ENCODE measurements at places on chromosomes 6 and 20.

DNA sequence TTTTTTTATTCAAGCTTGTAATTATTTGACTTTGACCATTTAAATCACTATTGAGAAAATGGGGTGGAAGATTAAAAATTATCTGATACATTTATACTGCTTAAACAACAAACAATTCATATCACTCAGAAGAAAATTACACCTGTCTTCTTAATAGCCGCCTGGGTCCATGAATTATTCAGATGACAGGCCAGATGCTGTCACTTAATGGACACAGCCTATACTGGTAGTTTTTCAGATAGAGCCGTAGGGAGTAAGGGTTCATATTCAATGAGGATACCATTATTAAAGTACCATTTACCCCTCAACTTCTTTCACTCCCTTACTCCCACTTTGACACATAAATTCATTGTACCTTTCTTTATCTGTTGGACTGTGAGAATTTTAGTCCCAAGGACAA lies 1193.4 kb upstream of the MAP3K7 start:
- no peaks in the 10 kb centered on the region for H3K36me3 ChIP-seq
- DNase-seq, result no peak
- H3K4me1 ChIP-seq, result no peaks in the 10 kb centered on the region
- no peak overlapping the region for H3K27ac ChIP-seq
- no peaks in the 10 kb centered on the region for H3K27me3 ChIP-seq

DNA sequence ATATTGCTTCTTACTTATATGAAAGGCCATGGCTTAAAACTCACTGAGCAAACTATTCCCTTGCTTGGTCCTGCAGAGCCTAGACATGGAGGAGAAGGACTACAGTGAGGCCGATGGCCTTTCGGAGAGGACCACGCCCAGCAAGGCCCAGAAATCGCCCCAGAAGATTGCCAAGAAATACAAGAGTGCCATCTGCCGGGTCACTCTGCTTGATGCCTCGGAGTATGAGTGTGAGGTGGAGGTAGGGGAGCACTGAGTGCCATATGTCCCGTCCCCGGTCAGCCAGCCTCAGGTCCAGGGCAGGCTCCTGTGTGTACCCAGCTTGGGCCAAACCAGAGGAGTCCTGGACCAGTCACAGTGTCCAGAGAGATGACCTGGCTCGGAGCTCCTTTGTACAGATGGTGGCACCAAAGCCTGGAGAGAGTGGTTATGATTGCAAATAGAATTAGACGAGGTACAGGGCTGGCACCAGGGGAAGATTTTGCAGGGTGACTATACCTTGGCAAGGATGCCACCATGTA lies 21.0 kb downstream of the EPB41L1 start:
- no peaks in the 10 kb centered on the region for H3K27me3 ChIP-seq
- DNase-seq, result no peak
- H3K27ac ChIP-seq, result no peak overlapping the region
- peaks cover 20% of the 10 kb centered on the region for H3K4me1 ChIP-seq

DNA sequence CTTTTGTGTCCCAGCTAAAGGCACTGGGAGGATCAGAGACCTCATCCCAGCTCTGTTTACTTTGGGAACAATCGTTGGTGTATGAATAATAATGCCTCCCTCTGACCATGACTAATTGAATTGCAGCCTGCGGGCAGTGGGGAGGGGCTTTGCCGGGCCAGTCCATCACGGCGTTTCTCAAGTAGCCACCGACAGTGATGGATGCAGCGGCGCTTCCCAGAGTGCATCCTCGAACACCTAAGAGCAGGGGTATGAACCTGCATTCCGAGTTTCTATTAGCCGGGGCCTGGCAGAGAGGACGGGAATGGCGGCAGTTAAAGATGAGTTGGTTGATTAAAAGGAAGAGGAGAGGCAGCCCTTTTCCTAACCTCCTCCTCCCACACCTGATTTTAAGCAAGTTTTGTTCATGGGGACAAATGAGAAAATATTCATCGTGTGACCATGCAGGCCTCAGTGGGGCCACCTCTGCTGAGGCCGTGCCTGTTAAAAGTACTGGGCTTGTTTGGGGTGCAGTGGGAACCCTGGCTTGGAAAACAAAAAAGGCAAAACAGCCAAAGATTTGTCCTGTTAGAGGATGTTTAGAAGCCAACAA lies 154.1 kb downstream of the FOXA2 start:
- no peak overlapping the region for H3K4me3 ChIP-seq
- H3K4me1 ChIP-seq, result peaks cover 28% of the 10 kb centered on the region
- DNase-seq, result no peak
- peaks cover 16% of the 10 kb centered on the region for H3K27me3 ChIP-seq
- no peak overlapping the region for H3K27ac ChIP-seq
- no peaks in the 10 kb centered on the region for H3K36me3 ChIP-seq

DNA sequence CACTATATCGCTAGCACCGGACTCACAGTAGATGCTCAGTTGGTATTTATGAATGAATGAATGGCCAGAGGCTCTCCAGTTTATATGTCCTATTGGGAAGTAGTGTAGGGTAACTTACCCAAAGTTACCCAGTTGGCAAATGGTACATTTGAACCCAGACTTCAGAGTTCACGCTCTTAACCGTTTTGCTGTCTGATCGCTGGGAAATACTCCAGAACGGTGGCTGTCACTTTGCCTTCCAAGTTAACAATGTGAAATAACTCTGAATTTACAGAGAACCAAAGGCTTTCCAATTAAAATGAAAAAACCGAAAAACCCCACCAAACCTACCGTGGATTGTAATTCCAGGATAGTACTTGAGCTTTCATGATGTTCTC lies 1.6 kb downstream of the VAPB start:
- peaks cover 28% of the 10 kb centered on the region for H3K36me3 ChIP-seq
- DNase-seq, result no peak
- H3K27me3 ChIP-seq, result no peaks in the 10 kb centered on the region

DNA sequence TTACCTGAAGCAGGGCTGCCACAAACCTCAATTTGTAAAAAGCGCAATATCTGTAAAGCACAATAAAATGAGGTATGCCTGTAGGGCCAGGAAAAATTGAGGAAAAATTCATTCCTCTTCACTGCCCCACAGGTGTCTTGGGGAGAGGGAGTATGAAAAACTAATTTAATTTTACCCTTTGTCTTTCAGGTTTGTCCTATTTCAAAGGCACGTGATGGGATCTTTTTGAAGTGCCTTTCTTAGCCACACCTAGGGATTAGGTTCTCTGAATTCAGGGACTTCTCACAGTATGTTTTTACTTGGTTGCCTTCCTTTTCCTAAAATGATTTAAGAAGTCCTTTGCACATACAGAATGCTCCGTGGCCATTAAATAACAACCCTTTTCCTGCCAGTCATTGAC lies 71.9 kb downstream of the NCOA3 start:
- H3K36me3 ChIP-seq, result peaks cover 11% of the 10 kb centered on the region
- H3K27me3 ChIP-seq, result no peaks in the 10 kb centered on the region
- peak overlapping the region; percentile 81 for H3K27ac ChIP-seq
- peaks cover 49% of the 10 kb centered on the region for H3K4me1 ChIP-seq
- no peak for DNase-seq
- H3K4me3 ChIP-seq, result peak overlapping the region; percentile 53

GRCh38 chr6:2998998-2999617 lies 586 bp upstream of the NQO2 start:
- H3K27me3 ChIP-seq, result no peaks in the 10 kb centered on the region
- peak overlapping the region; percentile 94 for H3K27ac ChIP-seq
- H3K4me1 ChIP-seq, result peaks cover 19% of the 10 kb centered on the region
- peak overlapping the region; percentile 91 for H3K4me3 ChIP-seq

- peaks cover 14% of the 10 kb centered on the region for H3K27me3 ChIP-seq
- DNase-seq, result no peak
- peak overlapping the region; percentile 81 for H3K4me3 ChIP-seq
Observed at GRCh38 chr20:63977739-63978276, 1.6 kb downstream of the SAMD10 start.

GRCh38 chr20:58714340-58714922 lies 21.8 kb downstream of the NPEPL1 start:
- H3K36me3 ChIP-seq, result no peaks in the 10 kb centered on the region
- H3K27me3 ChIP-seq, result no peaks in the 10 kb centered on the region
- no peak overlapping the region for H3K4me3 ChIP-seq

- peak overlapping the region; percentile 55 for H3K27ac ChIP-seq
- DNase-seq, result no peak
- H3K36me3 ChIP-seq, result no peaks in the 10 kb centered on the region
- peak overlapping the region; percentile 31 for H3K4me3 ChIP-seq
- H3K4me1 ChIP-seq, result peaks cover 36% of the 10 kb centered on the region
Observed at GRCh38 chr20:63268671-63269439, 3.8 kb upstream of the ARFGAP1 start.

DNA sequence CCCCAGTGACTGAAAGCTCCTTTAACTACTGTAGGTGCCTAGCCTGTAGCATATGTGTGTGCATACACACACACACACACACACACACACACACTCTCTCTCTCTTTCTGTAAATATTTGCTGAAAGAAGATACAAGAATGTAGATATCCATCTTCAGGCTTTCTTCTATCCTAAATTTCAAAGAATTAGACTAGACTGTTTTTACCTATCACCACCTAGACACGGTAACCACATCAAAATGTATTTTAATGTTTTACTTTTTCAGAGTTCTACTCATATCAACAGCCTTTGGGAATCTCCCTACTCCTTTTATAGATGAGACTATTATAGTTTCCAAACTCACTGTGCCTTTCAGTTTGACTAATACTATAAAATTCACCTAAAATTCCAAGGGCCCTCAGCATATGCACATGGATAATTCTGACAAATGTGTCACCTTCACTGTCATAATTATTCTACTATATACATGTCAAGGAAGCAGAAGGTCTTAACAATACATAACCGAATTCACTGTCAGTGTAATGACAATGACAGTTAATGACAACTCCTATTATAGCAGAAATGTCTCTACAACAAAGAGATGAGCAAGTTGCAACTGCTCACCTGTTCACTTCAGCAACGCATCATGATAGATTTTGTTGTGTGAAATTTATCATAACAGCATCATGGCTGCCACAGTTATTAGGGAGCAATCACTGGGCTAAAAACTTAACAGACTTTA lies 236.5 kb downstream of the GMPR start:
- peaks cover 8% of the 10 kb centered on the region for H3K36me3 ChIP-seq
- H3K27me3 ChIP-seq, result no peaks in the 10 kb centered on the region

- peaks cover 4% of the 10 kb centered on the region for H3K4me1 ChIP-seq
- no peak for DNase-seq
- H3K4me3 ChIP-seq, result no peak overlapping the region
- H3K27me3 ChIP-seq, result no peaks in the 10 kb centered on the region
- H3K27ac ChIP-seq, result no peak overlapping the region
Observed at GRCh38 chr20:12180107-12180661, 262.5 kb downstream of the BTBD3 start.

DNA sequence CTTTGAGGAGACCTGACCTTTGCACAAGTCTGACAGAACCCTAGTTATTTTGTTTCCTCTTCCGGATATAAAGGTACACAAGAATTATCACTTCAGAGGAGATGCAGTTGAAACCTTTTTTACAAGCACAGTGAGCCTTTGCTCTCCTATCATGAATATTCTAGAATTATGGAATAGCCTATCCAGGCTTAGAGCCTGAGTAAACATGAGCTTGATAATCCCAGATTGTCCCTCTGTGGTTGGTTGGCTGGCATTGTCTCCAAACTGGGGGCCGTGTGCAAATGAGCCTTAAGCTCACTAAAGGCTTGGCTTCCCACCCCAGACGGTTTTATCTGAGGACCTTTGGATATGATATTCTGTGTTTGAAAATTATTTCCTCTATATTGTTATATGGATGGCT lies 32.0 kb downstream of the BTBD3 start:
- no peaks in the 10 kb centered on the region for H3K36me3 ChIP-seq
- H3K4me3 ChIP-seq, result no peak overlapping the region
- no peak overlapping the region for H3K27ac ChIP-seq
- no peak for DNase-seq
- H3K4me1 ChIP-seq, result peaks cover 4% of the 10 kb centered on the region

- H3K27me3 ChIP-seq, result no peaks in the 10 kb centered on the region
- no peak for DNase-seq
- H3K36me3 ChIP-seq, result peaks cover 34% of the 10 kb centered on the region
Observed at GRCh38 chr6:167919349-167919748, 78.1 kb upstream of the KIF25 start.

- DNase-seq, result no peak
- peaks cover 6% of the 10 kb centered on the region for H3K36me3 ChIP-seq
- H3K27me3 ChIP-seq, result no peaks in the 10 kb centered on the region
- H3K4me3 ChIP-seq, result peak overlapping the region; percentile 54
- no peak overlapping the region for H3K27ac ChIP-seq
- H3K4me1 ChIP-seq, result peaks cover 19% of the 10 kb centered on the region
Observed at GRCh38 chr20:59004493-59004762, 2.6 kb downstream of the CTSZ start.

GRCh38 chr6:73968221-73968757 lies 272.3 kb downstream of the CD109 start:
- H3K27me3 ChIP-seq, result peaks cover 9% of the 10 kb centered on the region
- no peak overlapping the region for H3K4me3 ChIP-seq
- DNase-seq, result no peak
- no peak overlapping the region for H3K27ac ChIP-seq
- no peaks in the 10 kb centered on the region for H3K4me1 ChIP-seq
- H3K36me3 ChIP-seq, result no peaks in the 10 kb centered on the region

DNA sequence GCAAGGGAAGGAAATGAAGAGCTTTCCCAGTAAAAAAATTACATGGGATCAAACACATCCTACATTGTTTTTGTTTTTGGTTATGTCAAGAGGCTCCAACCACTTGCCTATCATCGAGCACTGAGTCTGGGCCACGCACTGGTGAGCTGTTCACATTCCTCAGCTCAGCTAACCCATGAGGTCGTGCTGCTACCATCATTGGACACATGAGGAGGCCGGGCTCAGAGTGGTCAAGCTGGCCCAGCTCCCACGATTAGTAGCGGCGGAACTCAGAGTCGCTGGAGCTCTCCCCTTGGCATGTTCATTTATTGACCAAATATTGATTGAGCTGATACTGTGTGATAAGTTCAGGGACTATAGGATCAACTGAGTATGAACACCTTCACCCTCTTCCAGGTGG lies 164.9 kb downstream of the CDH26 start:
- no peak for DNase-seq
- H3K27me3 ChIP-seq, result peaks cover 24% of the 10 kb centered on the region
- H3K36me3 ChIP-seq, result no peaks in the 10 kb centered on the region
- H3K27ac ChIP-seq, result no peak overlapping the region
- H3K4me3 ChIP-seq, result no peak overlapping the region
- H3K4me1 ChIP-seq, result no peaks in the 10 kb centered on the region

GRCh38 chr6:41062056-41062455 lies 9.1 kb downstream of the APOBEC2 start:
- no peak overlapping the region for H3K4me3 ChIP-seq
- H3K27me3 ChIP-seq, result no peaks in the 10 kb centered on the region
- H3K27ac ChIP-seq, result no peak overlapping the region

DNA sequence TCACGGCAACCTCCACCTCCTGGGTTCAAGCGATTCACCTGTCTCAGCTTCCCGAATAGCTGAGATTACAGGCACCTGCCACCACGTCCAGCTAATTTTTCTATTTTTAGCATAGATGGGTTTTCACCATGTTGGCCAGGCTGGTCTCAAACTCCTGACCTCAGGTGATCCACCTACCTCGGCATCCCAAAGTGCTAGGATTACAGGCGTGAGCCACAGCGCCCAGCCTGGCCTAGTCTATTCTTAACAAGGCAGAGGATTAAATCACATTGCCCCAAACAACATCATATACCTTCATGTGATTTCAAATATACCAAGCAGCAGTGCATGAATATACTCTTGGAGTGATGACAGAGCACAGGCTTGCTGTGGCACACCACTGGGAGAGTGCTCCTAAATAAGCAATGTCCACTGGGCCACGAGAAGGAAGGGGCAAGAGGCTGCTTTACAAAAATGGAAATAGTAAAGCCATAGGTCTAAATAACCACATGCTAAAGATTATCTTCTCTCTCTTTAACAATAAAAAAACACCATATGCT lies 76.6 kb upstream of the TULP1 start:
- no peak overlapping the region for H3K4me3 ChIP-seq
- no peak for DNase-seq
- H3K27ac ChIP-seq, result no peak overlapping the region
- peaks cover under 1% of the 10 kb centered on the region for H3K4me1 ChIP-seq
- H3K36me3 ChIP-seq, result peaks cover under 1% of the 10 kb centered on the region

All from type B pancreatic cell (in vitro differentiated cells).